ENCODE measurements at places on chromosomes 16 and 17.

DNA sequence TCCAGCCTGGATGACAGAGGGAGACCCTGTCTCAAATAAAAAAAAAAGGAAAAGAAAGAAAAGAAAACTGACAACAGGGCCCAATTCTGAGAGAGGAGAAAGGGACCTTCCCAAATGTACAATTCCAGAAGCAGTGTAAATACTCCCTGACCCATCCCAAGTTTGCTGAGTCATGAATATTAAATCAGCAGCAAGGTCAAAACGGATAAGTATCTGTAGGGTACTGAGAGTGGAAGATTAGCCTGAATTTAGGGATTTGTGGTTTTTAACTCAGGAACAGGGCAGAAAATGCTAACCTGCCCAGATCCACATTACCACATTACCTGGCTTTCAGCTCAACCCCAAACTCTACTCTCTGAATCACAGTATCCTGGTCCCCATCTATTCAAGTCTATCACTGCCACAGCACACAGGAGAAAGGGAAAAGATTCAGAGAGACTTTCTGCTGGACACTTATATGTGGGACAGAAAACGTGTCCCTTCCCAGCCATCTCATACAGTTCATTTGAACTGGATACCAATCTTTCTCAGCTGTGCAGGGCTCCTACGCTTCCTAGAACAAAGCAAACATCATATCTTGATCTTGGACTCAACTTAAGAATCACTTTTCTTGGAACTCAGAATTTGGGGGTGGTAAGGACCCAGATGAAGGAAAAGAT is 2.9 kb downstream of the FXR2 start:
- no peak for DNase-seq

DNA sequence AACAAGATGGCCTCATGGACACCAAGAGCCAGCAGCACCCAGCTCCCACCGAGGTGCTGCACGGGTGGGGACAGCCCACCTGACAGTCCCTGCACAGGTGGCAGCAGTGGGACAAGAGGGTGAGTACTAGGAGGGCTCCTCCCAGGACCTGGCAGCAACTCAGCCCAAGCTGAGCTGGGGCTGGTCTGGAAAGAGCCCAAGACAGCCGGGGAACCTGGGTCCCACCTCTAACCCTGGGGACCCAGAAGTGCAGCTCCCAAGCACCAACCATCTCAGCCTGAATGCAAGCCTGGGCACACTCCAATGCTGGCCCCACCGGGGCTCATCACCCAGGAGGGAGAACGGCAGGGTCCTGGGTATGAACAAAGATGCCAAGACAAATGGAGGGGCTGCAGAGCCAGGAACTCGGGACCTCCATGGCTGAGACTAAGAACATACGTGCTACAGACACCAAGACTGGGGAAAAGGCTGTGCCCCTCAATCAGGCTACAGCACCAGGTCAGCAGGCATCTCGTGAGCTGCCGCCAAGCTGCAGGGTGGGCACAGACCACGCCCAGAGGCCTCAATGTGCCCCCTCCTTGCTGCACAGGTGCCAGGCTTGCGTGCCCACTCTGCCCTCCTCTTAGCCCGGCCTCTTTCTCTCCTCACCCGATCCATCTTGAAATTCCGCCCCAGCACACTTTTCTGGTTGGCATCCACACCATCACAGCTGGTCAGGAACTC is 37.5 kb upstream of the GSG1L start:
- DNase-seq: no peak

- no peak for DNase-seq
These were observed 1.4 kb upstream of the PRDM7 start for GRCh38 chr16:90078579-90078895.

DNA sequence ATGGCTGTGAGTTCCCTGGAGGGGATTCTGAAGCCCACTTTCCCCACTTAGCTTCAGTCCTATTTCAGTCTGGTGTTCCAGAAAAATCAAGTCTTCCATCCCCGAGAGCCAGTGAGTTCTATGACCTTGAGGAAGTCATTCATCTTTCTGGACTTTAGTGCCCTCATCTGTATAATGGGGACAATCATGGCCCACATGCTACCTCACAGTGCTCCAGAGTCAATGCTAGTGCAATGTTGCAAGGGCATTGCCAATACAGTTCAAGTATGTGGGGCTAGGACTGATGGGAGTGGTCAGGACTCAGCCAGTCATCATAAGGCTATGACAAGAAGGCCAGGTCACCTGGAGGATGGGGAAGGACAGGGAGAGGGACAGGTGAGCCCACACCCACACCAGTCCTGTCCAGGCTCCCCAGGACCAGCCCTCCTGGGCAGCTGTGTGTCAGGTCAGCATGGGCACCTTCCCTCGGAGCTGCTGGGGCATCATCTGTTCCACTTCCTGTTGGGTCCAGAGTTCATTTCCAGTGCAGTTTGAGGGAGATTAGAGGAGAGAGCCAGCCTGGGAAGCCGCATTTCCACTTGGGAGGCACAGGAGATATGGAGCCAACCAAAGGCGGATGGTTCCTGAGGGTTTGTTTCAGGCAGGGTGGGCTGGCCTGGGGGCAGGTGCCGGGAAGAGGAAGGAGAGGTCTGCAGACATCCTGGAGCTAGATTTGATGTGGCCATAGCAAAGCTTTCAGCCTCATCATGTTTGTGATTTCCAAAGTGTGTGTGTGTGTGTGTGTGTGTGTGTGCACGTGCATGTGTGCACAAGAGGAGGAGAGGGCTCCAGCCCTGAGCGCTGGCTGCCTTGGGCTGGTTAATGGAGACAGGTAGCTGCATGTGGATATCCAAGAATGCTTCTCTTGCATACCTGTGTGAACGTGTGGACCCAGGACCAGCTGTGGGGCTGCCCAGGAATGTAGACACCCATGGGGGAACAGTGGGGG is 3.9 kb upstream of the WNT9B start:
- no peak for DNase-seq

- peak; percentile 59 for DNase-seq
These were observed 4.7 kb upstream of the GFAP start for GRCh38 chr17:44919885-44920564.

DNA sequence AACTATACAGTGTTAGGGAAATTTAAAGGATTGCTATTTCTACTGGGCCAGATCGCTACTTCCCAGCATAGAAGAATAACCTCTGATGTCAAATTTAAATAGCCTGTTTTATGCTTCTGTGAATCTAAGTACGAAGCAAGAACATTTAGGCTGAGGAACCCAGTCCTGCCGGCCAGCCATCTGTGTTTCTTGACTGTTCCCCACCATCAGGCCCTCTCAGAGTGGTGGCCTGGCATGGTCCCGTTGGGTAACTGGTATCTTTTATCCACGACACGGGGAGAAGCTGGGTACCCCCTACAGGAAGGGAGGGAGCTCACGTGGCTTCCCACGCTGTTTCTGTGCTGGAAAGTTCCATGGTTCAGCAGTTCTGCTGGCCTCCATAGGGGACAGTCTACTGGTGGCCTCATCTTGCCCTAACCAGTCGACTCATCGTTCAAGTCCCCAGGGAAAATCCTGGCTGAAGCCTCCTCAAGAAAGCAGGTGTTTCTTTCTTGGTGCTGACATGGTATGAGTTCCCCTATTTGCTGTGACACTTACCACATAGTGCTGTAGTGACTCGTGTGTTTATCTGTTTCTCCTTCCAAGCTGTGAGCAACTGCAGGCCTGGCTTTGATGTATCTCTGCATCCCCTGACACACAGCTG is 201.7 kb upstream of the NLRP1 start:
- peak; percentile 84 for DNase-seq

- peak; percentile 25 for DNase-seq
These were observed 196.6 kb downstream of the UTP18 start for GRCh38 chr17:51456942-51457341.

GRCh38 chr17:8885967-8886684 is 18.7 kb upstream of the PIK3R6 start:
- DNase-seq: no peak

DNA sequence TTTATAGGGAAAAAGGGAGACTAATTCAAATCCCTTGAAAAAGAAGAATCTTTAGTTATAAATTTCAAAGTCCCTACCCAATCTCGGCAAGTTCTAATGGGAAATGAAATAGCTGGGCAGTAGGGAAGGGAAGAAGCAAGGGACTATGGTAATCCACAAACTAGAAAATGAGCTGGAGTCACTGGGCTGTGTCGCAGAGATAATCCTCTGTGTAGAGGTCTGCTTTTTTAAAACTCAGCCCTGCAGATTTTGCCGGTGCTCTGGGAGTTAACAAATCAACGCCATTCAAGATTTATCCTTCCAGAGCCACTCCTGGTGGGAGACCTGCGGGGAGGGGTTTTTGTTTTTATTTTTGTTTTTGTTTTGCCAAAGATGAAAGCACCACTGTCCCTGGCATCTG is 20.8 kb downstream of the SNX11 start:
- DNase-seq: no peak

DNA sequence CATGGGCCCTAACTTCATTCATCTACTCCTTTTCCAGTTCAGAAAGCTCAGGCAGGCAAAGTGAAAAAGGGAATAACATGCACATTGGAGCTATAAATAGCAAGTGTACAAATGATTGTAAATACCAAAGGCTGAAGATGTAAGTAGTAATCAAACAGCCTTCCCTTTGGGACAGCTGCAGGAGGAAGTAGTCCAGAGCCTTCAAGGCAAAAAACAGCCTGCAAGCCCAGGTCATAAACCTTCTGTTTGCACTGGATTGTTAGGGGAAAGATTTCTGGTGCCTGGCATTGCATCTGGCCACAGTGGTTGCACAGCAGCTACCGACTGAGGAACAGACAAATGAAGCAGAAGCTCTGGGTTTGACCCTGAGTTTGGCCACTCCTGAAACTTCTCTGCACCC is 98.6 kb upstream of the PMFBP1 start:
- DNase-seq: no peak

- DNase-seq: no peak
These were observed at the start of gene CORO6 for GRCh38 chr17:29622337-29623282. CORO6 (minus strand) TSS chr17:29622912; CDS start chr17:29621421, 1,491 bp downstream.

DNA sequence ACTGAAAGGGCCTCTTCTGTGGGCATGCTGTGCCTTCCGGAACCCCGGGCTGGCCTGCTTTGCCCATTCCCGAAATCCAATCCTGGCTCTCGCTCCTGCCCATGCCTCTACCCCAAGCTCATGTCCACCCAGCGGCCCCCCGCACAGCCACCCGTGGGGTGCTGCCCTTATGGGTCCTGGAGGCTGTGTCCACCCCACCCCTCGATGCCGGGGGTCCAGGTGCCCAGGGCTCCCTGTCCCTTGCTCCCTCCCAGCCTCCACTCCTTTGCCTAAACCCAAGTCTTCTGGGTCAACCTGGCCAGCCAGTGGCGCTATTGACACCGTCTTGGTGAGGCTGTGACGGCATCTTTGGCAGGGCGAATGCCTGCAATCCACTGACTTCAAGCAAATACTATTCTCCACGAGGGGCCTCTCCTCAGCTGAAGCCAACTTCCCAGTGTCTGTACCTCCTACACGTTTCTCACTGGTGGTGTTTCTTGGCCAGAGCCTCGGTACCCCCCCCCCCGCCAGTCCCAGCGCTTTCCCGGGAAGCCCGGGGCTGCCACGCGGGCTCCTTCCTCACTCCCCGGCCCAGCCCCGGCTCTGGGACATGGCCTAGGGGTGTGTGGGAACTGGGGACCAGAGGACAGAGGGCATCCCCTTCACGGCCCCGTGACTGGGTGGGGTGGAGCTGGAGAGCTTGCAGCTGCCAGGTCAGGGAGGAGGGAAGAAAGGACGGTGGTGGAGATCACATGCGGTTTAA is 12.2 kb upstream of the DUS1L start:
- DNase-seq: no peak

DNA sequence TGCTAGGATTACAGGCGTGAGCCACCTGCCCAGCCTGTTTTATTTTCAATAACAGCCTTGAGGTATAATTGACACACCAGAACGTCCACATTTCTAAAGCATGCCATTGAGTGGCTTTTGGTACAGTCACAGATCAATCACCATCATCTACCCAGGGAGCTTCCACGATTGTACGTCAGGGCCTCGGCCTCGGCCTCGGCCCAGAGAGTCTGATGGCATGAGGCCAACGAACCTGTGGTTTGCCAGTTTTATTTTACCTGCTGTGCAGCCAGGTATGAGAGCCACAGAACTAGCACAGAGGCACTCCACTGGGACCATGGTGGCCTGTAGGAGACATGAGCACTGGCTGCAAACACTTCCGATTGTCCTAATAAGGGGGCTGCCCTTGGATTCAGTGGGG is 8.3 kb downstream of the UBALD1 start:
- DNase-seq: no peak

GRCh38 chr16:87141402-87141801 is 175.8 kb downstream of the C16orf95 start:
- DNase-seq: no peak

GRCh38 chr17:39563476-39563875 is 44.2 kb downstream of the NEUROD2 start:
- DNase-seq: no peak

DNA sequence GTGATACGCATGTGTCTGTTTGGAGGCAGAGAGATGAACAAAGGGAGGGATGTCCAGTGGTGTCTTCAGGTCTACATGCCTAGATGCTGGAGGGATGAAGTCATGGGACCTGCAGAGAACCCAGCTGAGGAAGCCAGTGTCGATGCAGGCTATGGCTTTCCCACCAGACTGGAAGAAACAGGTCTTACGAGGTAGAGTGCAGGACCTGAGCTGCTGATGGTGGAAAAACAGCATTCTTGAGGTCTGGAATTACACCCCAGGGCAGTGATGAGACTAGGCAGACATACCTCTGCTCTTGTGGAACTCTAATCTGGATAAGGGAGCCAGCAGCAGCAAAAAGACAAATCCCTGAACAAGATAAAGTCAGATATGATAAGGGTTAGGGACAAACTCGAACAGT is 37.4 kb downstream of the ARSG start:
- DNase-seq: no peak

- no peak for DNase-seq
These were observed 6.2 kb upstream of the SPNS3 start for GRCh38 chr17:4427505-4427904.

GRCh38 chr17:16569358-16569712 is 331 bp upstream of the ZNF287 start:
- no peak for DNase-seq

DNA sequence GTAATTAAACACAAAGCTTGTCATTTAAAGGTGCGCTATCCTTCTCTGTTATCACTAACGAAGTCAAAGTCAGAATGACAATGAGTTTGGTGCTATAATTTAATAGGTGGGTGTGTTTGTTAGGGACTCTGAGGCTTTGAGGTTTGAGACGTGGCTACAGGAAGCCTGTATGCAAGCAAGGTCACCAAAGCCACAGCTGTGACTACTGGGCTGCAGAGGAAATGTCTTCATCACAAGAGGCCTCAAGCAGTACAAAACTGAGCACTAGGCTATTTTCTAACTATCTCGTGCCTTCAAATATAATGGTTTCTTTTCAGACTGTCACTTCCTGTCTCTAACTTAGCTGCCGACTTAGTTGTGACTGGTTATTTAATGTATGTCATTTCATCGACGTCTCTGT is 141.2 kb downstream of the AATF start:
- no peak for DNase-seq

DNA sequence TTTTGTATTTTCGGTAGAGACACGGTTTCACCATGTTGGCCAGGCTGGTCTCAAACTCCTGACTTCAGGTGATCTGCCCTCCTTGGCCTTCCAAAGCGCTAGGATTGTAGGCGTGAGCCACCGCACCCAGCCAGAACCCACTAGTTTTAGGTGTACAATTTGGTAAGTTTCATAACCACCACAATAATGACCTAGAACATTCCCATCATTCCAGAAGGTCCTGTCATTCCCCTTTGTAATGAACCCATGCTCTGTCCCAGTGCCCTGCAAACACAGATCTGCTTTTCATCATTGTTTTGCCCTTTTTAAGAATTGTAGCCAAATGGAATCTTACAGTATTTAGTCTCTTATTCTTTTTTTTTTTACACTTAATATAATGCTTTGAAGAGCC is 35.6 kb upstream of the IRF8 start:
- no peak for DNase-seq

All from RCC 7860 (cell line).